ENCODE measurements at places on chromosomes 1 and 21.

DNA sequence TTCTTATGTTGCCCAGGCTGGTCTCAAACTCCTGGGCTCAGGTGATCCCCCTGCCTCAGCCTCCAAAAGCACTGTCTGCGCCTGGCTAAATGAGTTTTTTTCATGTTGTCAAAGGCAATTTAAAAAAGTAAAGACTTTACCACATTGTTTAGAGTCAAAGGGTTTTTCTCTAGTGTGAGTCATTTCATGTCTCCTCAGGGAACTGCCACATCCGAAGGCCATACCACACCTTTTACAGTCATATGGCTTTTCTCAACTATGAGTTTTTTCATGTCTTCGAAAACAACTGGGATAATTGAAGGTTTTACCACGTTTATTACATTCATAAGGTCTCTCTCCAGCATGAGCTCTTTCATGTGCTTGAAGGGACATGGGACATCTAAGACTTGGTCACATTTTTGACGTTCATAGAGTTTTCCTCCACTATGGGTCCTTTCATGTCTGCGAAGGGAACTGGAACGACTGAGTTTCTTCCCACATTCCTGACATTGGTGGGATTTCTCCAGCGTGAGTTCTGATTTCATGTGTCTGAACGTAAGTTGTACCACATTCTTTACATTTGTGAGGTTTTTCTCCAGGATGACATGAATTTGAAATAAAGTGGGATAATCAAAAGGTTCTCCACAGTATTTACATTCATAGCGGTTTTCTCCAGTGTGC is 65.6 kb downstream of the UCHL5 start:
- DNase-seq: no peak

DNA sequence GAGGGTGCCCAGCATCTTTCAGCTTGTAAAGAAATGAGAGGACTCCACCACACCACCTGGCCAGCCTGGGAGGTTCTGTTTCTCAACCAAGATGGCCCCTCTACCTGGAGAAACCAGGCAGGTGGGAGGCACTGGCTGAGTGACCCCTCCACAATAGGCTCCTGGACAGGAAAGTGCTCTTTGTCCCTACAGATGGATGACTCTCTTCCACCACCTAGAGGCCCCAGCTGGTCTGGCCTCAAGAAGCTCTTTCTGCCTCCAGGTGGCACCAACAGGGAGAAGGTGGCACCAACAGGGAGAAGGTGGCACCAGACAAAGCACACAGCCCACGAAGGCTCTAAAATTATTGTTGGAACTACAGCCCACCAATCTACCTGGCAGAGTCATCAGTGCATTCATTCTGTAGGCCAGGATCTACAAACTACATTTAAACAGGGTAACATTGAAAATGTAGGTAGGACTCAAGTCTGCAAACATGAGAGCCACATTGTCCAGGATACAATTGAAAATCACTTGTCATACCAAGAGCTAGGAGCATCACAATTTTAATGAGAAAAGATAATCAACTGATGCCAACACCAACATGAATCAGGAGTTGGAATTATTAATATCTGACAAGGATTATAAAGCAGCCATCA is 14.4 kb downstream of the TMPRSS3 start:
- peak; percentile 60 for DNase-seq

DNA sequence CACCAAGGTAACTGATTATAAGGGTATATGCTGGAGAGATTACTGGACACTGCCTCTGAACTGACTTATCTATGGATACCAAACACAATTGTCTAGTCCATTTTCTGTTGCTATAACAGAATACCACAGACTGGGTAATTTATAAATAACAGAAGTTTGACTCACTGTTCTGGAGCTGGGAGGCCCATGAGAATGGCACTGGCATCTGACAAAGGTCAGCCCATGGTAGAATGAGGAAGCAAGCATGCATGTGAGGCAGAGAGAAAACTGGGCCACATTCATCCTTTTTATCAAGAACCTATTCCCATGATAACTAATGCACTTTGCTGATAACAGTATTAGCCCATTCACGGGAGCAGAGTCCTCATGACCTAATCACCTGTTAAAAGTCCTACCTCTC is 37.4 kb downstream of the FCER1A start:
- no peak for DNase-seq

GRCh38 chr1:224380003-224380402 is 23.3 kb downstream of the CNIH4 start:
- no peak for DNase-seq

DNA sequence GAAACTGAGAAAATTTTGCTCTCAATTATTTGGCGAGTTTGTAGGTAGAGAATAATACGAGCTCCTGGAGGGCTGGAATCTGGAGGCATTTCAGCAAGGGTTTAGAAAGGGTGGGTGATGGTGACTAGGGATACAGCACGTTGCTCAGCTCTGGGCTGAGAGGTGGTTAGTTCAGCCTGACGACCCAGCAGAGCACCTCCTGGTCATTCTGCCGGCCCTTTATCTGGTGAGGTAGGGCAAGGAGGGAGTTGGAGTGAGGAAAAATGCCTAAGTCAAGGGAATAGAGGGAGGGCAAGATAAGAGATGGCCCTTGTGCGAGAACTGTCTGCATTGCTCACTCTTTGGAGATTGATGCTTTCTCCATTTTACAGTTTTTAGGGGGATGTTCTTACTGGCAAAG is 19.1 kb downstream of the GALNT2 start:
- no peak for DNase-seq

- peak; percentile 45 for DNase-seq
Measured at GRCh38 chr1:25430967-25431881, 527 bp downstream of the MACO1 start.

- DNase-seq: peak; percentile 56
Measured at GRCh38 chr1:207863893-207864535, 46.9 kb downstream of the CD34 start.

GRCh38 chr1:37814252-37814651 is 6.2 kb upstream of the YRDC start:
- DNase-seq: no peak

- peak; percentile 79 for DNase-seq
Measured at GRCh38 chr1:208245185-208245705, 1.1 kb upstream of the PLXNA2 start.

DNA sequence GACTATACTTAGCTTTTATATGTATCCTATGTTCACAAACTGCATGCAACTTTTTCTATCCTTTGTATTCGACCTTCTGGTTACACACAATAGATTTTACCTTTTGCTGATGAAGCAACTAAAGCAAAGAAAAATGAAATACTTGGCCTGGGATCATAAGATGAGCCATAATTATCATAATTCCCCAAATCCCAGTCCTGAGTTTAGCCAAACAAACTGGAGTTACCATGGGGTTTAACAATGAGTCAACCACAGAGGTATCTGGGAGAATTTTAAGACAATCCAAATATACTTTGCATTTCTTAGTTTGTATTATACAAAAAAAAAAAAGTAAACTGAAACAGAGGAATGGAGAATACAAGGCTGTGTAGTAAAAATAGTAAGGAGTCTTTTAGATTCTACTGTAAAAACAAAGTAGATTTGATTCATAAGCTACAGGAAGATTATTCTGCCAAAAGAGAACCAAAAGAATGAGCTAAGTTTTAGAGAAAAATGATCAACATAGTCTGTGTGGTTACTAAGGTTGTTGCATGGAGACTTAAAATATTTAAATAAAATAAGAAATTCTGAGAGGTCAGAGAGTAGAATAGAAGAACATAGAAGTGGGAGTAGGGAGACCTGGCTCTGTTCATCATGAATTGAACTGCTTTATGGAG is 60.4 kb upstream of the GORAB start:
- DNase-seq: no peak

DNA sequence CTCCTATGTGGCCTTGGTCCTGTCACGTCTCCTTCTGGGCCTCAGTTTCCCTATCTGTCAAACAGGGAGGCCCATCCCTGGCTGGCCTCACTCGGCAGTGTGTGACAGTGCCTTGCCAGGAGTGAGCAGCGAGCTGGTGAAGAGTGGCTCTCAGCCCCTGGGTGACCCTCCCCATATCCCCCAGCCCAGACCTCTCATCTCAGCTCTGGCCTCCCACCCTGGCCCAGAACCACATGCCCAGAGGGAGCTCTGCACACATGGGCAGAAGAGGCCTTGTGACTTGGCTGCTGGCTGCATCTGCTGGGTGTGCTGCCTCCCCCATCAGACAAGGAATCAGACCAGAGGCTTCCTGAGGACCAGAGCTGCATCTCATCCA is 19.5 kb upstream of the PADI1 start:
- DNase-seq: no peak

DNA sequence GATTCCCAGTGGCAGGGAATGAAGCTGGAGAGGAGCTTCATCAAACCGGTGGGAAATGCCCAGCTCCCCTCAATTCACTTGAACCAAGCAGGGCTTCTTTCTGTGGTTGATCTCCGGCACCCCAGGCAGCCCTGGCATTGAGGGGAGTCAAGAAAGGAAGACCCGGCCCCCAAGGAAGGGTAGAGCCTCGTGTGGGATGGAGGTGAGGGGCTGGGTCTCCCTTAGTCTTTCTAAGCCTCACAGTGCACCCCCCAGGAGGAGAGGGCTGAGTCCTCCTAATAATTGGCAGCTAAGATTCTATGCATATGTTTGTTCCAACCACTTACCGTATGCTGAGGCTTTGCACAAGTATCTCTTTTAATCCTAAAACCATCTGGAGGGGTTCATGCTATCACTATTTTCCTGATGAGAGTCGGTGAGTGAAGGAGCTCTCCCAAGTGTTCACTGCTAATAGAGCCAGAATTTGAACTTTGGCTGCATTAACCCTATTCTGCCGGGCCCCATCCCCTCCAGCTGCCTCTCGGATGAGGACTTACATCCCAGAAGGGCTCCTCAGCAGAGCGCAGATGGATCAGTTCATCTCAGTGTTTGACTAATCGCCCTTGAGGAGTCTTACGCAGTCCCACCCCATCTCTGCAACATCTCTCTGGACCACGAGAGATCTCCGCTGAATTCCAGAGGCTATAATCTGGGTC is 33.1 kb upstream of the TMEM51 start:
- no peak for DNase-seq

DNA sequence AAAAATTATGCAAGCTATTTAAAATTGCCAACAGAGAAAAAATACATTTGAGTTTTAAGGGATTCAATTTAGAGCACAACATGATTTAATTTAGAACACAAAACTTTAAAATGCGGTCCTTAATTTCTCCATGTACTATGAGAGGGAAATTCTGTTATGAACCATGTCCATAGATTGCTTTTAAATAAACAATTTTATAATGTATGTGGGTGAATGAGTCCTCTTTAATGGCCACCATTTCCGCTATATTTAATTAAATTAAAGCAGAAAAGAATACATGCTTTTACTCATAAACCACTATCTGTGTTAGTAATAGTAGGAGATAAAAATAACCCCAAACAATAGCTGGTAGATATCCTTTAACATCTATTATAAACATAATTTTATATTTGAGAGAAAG is 914.6 kb downstream of the LTN1 start:
- DNase-seq: no peak

GRCh38 chr1:45340816-45341466 is 701 bp upstream of the MUTYH start:
- peak; percentile 51 for DNase-seq

DNA sequence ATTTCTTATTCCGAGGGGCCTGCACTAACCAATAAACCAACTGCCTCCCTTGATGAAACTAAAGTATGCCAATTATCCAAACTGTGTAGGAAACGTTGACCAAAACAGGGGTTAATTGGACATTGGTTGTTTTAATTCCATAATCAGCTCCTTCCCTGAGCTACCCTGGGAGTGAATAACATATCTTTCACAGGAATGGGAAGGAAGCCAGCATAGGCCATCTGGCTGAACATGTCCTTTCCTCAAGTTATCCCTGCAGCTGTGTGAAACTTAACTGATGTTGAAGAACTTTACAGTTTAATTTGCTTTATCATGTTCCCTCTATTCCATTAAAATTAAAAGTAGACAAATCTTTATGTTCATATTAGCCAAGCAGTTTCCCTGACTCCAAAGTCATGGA is 75.4 kb downstream of the NRIP1 start:
- DNase-seq: no peak

DNA sequence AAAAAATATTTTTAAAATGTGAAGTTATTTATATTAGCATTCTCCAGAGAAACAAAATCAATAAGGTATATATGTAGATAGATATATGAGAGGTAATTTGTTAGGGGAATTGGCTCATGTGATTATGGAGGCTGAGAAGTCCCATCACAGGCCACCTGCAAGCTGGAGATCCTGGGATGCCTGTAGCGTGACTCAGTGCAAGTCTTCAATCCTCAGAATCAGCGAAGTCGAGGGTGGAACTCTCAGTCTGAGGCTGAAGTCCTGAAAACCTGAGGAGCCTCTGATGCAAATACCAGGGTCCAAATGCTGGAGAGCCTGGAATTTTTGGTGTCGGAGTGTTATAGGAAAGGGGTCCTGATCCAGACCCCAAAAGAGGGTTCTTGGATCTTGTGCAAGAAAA is 658.5 kb downstream of the USP25 start:
- no peak for DNase-seq

- DNase-seq: no peak
Measured at GRCh38 chr1:175599212-175599705, 144.1 kb downstream of the TNR start.

DNA sequence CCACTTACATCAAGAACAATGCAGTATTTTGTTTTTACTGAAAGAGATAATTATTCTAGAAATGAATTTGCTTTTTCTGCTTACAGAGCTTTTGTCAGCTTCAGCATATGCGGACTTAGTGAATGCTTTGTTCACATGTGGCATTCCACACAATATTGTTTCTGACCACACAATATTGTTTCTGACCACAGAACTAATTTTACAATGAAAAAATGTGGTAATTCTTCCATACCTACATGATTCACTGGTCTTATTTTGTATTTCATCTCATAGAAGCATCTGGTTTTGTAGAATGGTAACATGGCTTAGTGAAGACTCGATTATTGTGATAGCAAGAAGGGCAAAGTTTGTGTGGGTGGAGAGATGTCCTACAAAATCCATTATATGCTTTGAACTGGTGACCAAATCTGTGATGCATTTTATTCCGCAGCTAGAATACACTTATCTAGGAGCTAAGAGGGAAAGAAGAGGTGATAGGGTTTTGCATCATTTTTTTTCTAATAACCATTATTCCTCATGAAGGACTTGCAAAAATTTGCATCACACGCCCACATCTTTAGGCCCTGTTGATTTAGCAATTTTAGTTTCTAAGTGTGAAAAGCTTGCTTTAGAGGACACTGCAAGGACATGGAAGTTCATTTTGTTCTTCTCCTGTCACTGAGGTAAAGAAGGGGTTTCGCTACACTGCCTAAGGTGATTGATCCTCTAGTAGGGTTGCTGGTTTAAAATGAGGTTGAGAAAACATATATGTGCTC is 75.3 kb downstream of the HLX start:
- no peak for DNase-seq

- DNase-seq: no peak
Measured at GRCh38 chr21:39005502-39005787, 177.8 kb downstream of the PSMG1 start.

GRCh38 chr1:188825471-188825870 is 1652.2 kb downstream of the BRINP3 start:
- DNase-seq: no peak
